ENCODE measurements at places on chromosomes 7 and 10.

DNA sequence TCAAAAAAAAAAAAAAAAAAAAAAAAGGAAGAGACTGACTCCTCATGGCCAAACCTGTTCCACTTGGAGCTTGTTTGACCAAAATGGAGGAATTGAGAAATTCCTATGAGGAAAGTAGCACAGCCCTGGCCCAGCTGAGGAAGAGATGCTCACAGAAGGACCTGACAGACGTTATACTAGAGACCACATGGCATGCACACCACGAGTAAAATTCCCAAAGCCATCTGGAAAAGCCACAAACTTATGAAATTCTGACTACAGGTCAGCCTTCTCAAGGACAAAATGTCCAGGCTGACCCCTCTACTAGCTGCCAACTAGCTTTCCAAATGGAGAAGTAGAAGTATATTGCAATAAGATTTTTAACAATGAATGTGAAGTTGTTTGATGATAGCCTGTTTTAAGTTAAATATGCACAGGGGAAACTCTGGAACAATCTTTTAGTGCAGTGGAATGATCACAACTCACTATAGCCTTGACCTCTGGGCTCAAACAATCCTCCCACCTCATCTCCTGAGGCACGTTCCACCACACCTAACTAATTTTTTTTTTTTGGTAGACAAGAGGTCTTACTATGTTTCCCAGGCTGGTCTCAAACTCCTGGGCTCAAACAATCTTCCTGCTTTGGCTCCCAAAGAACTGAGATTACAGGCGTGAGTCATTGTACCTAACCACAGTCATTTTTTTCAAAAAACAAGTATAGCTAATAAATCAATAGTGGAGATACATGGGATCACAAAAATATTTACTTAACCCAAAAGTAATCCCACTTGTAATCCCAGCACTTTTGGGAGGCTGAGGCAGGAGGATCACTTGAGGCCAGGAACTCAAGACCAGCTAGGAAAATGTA lies 75.7 kb downstream of the AKR1D1 start:
- no peak for DNase-seq

- no peak for DNase-seq
Observed at GRCh38 chr7:6317797-6318438, 45.5 kb upstream of the CYTH3 start.

DNA sequence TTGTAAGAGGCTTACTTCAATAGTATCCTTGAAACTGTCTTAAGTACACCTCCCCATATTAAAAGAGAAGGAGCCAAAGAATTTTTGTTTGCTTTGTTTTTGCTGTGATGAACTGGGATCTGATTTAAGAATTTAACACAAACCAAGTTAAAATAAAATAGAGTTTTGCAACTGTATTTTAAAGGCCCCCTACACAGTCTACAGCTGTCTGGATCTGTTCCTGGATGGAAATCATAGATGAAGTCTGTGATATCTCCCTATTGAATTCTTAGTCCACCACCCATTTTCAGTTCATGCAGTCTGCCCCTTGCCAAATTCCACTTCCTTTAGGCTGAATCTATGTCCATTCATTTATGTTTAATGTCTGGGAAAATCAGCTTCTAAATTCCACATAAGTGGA lies 169.8 kb upstream of the MEOX2 start:
- DNase-seq: no peak

DNA sequence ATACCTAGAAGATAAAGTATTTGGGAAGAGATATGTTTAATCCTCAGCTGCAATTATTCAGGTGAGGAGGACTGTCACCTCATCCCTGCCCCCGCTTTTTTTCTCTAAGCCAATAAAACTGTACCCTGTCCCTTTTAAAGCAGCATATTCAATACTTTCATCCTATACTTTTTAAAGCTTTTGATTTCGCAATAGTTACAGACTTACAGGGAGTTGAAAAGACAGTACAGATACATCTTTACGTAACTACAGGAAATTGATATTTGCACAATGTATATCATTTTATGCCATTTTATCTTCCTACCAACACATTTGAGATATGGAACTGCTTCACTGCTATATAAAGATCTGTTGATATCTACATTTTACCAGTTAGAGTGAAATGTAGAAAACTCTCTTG lies 47.6 kb downstream of the STK17A start:
- no peak for DNase-seq

- no peak for DNase-seq
Observed at GRCh38 chr7:129191272-129191671, 2.8 kb downstream of the SMO start.

DNA sequence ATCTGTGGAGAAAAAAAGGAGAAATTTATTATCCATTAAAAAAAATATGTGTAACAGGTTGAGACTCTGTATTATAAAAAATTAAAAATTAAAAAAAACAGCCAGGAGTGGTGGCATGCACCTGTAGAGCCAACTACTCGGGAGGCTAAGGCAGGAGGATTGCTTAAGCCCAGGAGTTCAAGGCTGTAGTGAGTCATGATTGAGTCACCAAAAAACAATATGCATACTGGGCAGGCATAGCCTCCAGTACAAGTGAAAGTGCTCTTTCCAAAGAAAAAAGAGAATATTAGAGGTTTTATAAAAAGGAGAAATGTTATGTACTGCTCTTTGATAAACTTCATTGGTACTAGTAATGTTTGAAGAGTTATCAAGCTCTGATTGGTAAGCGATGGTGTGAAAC lies 647.1 kb upstream of the ZWINT start:
- no peak for DNase-seq

GRCh38 chr10:26682931-26683330 lies 14.6 kb upstream of the PDSS1 start:
- DNase-seq: no peak

DNA sequence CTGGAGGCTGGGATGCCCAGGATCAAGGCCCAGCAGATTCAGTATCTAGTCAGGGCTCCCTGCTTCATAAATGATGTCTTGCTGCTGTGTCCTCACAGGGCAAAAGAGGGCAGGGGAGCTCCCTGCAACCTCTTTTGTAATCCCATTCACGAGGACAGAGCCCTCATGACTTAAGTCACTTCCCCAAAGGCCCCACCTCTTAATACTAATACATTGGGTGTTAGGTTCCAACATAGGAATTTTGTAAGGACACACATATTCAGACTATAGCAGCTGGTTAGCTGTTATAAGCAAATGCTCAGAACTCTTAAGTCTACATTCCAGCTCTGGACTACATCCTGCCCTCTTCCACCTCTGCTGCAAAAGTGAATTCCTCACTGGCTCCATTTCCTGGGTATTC lies 63.0 kb downstream of the VOPP1 start:
- no peak for DNase-seq

DNA sequence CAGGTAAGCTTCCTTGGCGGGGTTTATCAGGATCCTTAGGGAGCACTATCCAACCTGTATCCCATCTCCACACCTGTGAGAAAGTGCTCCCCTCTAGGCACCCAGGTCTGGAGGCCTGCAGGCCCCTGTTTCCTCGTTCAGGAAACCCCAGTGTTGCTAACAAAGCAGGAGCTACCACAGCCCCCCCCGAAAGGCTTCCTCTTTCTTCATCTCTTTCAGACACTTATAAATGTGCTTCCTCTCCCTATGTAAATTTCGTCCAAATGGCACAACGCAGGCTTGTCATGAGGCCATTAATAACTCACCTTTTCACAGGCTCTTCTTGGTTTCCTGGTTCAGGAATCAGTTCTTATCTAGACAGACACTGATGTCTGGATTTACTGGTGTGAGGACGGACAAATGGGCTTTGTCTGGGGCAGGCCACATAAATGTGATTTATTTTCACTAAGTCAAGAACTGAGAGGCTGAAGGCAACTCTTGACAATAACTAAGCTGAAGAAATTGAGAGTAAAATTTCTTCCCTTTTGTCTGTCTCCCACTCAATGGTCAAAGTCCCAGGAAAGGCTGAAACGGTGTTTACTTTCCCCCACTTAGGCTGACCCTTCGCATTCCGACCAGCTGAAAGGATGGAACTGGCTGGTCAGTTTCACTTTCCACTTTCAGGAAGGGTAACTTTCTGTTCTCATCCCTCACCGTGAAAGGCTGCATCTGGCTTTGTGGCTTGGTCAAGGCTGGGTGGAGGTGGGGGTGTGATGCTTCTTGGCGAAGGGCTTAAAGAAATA lies 46.8 kb downstream of the PIK3AP1 start:
- DNase-seq: no peak

- no peak for DNase-seq
Observed at GRCh38 chr7:92612501-92612900, 22.3 kb upstream of the FAM133B start.

GRCh38 chr10:49327036-49327813 lies 28.3 kb downstream of the C10orf71 start:
- no peak for DNase-seq

DNA sequence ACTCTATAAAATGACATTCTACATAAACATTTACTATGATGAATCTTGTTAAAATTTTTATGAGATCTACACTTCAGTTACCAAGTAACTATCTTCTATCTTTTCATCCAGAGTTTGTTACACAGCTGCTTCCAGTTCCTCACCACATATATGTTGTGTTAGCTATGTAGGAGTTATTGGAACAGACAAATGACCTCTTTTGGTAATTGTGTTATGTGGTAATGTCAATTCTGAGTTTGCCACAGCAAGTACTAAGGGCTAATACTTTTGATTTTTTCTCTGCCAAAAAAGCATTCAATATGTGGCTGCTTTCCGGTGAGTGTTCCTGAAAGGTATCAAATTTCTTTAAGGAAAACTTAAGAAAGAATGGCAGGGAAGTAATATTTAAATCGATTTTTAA lies 573.9 kb upstream of the PCDH15 start:
- no peak for DNase-seq

DNA sequence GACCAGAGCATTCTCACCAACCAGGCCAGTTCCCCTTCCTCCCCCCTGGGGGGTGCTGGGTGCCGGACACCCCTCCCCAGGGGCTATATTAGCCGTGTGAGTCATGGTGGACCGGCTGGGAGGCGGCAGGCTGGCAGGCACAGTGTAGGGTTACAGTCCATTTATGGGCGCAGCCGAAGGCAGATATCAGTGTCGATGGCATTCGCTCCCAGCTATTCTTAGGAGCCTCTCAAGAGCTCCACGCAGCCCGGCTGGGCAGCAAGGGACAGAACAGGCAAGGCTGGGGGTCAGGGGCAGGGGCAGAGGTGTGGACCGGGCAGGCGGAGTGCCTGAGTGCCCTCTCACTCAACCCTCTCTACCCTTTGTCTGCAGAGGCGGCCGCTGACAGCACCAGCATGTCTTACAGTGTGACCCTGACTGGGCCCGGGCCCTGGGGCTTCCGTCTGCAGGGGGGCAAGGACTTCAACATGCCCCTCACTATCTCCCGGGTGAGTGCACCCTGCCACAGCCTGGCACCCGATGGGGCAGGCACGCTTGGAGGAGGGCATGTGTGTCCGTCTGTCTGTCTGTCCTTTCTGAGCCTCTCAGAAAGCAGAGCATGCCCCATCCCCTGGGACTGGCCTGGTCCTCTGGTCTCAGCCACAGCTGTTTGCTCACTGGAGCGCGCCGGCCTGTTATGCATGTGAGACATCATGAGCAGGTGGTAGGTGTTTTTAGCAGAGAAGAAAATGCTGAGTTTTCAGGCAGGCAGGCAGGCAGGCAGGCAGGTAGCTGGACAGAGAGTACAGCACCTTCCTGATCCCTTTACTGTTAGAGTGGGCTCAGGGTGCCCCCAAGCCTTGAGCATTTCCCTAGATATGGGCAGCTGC lies at the start of gene LDB3:
TSS of gene LDB3 (plus strand) at position 215 of the 869 bp plus-strand sequence. CDS start at position 396, 181 bp downstream.
- no peak for DNase-seq
